ENCODE measurements at places on chromosomes 3 and 15. TPM values are rescaled to one million over a fixed set of nuclear protein-coding genes. Genes with fewer than 3 reads are reported as not detected.
A peak's percentile ranks its signal among the peaks of the same experiment; 100 is the strongest.

ZNF717 gene
- 6.7 TPM for total RNA-seq

CRYBG3 gene
- 16.9 TPM for total RNA-seq

GRCh38 chr3:2446146-2446545, 347.5 kb downstream of the CNTN4 start:
- DNase-seq, result no peak
- H3K27me3 ChIP-seq, result no peaks in the 10 kb centered on the region
- H3K27ac ChIP-seq, result no peak overlapping the region
- no peak overlapping the region for H3K4me3 ChIP-seq

GRCh38 chr3:160437083-160437455, 12.5 kb downstream of the TRIM59 start:
- no peak for DNase-seq
- no peak overlapping the region for H3K27ac ChIP-seq
- H3K4me1 ChIP-seq, result peaks cover 25% of the 10 kb centered on the region
- no peaks in the 10 kb centered on the region for H3K27me3 ChIP-seq
- H3K4me3 ChIP-seq, result no peak overlapping the region

DNA sequence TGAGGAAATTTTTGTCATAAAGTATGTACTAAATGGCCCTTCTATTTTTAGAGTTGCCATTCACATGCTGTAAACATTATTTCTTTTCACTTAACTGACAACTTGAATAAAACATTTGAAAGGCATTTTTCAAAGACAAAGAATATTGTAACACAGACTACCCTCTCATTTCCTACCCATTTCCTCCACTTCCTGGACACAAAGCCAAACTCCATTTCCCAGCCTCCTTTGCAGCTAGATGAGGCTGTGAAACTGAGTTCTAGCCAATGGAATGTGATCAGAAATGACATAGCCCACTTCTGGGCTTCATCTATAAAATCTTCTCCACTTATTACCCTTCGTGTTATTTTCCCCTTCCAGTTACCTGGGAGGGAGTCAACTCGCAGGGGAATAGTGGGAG, 288.9 kb upstream of the DPH6 start:
- H3K4me3 ChIP-seq, result no peak overlapping the region
- no peak overlapping the region for H3K27ac ChIP-seq
- no peaks in the 10 kb centered on the region for H3K27me3 ChIP-seq
- H3K4me1 ChIP-seq, result no peaks in the 10 kb centered on the region

DNA sequence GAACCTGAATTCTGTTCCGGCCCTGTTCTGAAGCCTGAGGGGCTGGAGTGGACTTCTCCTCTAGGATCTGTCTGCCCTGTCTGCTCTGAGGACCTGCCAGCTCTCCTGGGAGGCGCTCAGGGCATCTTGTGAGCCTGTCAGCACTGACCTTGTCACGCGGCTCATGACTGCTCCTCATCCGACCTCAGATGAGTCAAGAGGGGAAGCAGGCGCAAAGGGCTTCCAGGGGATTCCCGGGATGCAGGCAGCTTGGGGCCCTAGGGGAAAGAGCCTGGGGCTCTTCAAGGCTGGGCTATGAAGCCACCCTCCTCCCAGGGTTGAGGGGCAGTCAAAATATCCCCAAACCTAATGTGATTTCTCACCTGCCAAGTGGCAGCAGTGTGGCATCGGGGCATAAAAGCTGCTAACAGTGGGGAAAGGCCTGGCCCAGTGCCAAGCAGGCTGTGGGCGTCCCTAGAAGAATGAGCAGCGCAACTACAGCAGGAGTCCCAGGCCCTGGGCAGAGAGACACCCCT, 27.6 kb upstream of the ANKDD1A start:
- DNase-seq, result peak; percentile 94
- H3K4me1 ChIP-seq, result peaks cover 30% of the 10 kb centered on the region
- peak overlapping the region; percentile 68 for H3K27ac ChIP-seq
- H3K4me3 ChIP-seq, result no peak overlapping the region

DNA sequence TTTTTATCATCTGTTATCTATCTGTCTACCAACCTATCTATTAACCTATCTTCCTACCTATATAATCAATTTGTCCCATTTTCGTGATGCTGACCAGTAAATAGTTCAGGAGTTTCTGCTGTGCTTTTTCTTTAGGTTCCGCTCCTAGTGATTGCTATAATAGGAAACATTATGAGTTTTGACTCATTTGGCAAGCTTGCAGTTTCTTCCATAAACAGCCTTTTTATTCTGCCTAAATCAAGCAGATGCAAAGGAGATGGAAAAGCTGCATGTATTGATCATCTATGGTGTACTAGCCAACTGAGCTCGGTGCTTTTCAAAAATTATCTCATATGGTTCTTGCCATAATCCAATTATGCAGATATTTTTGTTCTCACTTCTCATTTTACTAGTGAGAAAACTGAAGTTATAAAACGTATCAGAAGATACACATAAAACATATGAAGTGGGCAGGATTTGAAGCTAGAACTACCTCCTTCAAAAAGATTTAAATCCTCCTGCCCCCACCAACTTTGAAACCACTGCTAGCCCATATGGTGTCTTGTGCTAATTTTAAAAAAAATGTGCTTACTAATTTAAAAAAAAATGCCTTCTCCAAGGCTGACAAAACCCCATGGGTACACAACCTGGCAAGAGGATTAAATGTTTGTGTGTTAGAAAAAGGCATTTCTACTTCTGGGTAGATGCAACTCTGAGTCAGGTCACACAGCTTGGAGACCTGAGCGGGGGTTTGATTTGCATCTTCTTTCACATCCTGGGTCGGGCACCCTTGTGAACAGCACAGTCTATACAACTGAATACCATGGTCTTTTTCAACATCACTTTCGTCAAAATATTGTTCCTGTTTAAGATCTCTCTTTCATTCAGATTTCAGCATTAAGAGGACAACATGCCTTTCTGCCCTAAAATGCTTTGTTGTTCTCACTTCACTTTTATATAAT, 267.0 kb downstream of the CHL1 start:
- H3K27ac ChIP-seq, result no peak overlapping the region
- DNase-seq, result no peak
- H3K4me1 ChIP-seq, result no peaks in the 10 kb centered on the region
- H3K4me3 ChIP-seq, result no peak overlapping the region

- peak; percentile 78 for DNase-seq
- H3K36me3 ChIP-seq, result no peaks in the 10 kb centered on the region
- peaks cover 11% of the 10 kb centered on the region for H3K4me1 ChIP-seq
- no peaks in the 10 kb centered on the region for H3K27me3 ChIP-seq
These were observed 205.9 kb downstream of the CD47 start for GRCh38 chr3:107884719-107885460.

DNA sequence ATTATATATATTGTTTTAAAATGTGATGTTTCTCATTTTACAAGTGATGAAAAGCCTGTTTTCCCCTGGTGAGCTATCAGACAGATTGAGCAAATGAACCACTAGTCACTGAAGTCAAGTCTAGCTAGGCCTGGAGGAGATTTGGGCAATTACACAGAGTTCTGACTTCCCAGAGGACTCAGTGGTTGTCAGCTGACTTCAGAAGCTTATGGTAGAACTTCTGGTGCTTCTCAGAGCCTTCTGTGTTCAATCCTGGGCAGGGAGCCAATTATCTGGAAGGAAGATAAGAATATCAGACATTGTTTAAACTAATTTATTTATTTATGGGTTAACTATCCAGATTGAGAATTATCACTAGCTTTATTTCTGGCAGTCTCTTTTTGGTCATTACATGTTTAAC, 37.7 kb upstream of the NAALADL2 start:
- peak; percentile 2 for DNase-seq
- H3K36me3 ChIP-seq, result no peaks in the 10 kb centered on the region
- peaks cover 3% of the 10 kb centered on the region for H3K4me1 ChIP-seq
- H3K27ac ChIP-seq, result no peak overlapping the region
- no peak overlapping the region for H3K4me3 ChIP-seq

DNA sequence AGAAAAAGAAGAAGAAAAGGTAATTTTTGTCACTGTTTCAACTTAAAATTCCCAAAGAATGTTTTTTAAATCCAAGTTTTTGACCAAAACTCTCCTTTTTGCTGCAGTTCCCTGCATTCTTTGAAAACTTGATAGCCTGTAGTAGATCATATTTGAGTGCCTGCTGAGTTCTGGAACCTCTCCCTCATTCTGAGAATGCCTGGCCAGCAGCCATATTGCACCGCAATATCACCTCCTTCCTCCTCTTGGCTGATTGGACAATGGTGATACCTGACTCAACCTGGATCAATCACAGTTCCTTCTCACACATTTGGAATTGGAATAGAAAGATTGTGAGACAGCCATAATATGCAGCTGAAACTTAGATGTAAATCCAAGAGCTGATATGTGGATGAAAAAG, 97.6 kb upstream of the GAP43 start:
- H3K4me3 ChIP-seq, result no peak overlapping the region
- H3K27me3 ChIP-seq, result no peaks in the 10 kb centered on the region
- no peaks in the 10 kb centered on the region for H3K36me3 ChIP-seq
- no peak for DNase-seq
- H3K27ac ChIP-seq, result no peak overlapping the region

DNA sequence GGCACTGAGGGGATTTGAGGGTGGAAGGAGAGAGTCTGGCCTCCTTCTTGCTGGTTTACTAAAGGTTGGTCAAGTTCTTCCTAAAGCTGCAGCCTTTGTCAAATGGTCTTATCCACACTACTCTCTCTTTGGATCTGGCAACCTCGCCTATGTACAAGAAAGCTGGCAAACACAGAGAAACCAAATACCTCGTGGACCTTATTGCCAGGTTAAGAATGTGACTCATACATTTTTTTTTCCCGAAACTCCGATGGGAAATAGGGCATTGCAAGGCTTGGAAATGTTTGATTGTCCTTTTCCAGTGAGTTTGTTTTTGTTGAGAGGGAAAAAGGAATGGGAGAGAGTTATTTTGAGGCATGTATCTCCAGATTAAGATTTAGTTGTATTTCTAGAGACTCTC, 13.9 kb downstream of the EOMES start:
- no peak for DNase-seq
- H3K27ac ChIP-seq, result no peak overlapping the region
- no peaks in the 10 kb centered on the region for H3K36me3 ChIP-seq
- no peaks in the 10 kb centered on the region for H3K4me1 ChIP-seq
- no peaks in the 10 kb centered on the region for H3K27me3 ChIP-seq
- no peak overlapping the region for H3K4me3 ChIP-seq

GRCh38 chr15:81948751-81949150, 97.1 kb downstream of the MEX3B start:
- H3K27ac ChIP-seq, result no peak overlapping the region
- no peaks in the 10 kb centered on the region for H3K36me3 ChIP-seq
- H3K27me3 ChIP-seq, result no peaks in the 10 kb centered on the region
- no peak overlapping the region for H3K4me3 ChIP-seq
- H3K4me1 ChIP-seq, result peaks cover 30% of the 10 kb centered on the region
- DNase-seq, result no peak

DNA sequence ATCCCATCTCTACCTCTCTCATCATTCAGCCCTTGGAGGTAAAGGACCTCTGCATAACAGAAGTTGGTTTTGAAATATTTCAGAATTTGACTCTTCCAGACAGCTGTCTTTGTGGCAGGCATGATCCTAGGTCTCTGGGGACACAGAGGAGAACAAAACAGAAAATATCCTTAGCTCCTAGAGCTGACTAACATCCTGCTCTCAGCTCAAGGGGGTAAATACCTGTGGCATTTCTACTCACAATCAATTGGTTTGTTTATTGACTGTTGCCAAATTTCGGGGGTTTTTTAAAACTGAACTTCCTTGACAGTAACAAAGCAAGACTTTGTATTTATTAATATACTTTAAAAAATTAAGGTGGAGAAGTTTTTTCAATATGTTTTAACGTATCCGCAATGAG, 78.8 kb downstream of the EOMES start:
- no peak overlapping the region for H3K4me3 ChIP-seq
- H3K27ac ChIP-seq, result no peak overlapping the region
- H3K36me3 ChIP-seq, result no peaks in the 10 kb centered on the region
- H3K4me1 ChIP-seq, result peaks cover 12% of the 10 kb centered on the region

GRCh38 chr3:150870406-150870805, 34.8 kb downstream of the MINDY4B start:
- DNase-seq, result peak; percentile 73
- no peaks in the 10 kb centered on the region for H3K36me3 ChIP-seq
- H3K27me3 ChIP-seq, result no peaks in the 10 kb centered on the region
- no peaks in the 10 kb centered on the region for H3K4me1 ChIP-seq
- no peak overlapping the region for H3K27ac ChIP-seq
- H3K4me3 ChIP-seq, result no peak overlapping the region

DNA sequence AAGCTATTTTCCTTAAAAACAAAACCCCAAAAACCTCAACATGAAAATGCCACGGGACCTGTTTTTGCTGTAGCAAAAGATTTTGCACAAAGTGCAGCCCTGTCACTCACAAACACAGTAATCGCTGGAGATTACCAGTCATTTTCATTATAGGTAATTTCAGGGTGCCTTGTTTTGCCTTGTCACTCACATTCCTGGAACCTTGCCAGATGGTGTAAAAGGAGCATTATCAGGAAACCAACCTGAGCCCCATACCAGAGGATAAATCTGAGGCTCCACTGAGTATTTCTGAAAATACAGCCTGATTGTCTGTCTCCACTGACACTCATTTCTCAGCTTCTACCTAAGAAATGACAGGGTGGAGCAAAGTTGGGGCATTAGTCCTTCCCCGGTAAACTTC, 791.3 kb upstream of the LMCD1 start:
- no peak for DNase-seq
- no peaks in the 10 kb centered on the region for H3K4me1 ChIP-seq
- H3K27me3 ChIP-seq, result no peaks in the 10 kb centered on the region
- no peaks in the 10 kb centered on the region for H3K36me3 ChIP-seq

- H3K4me1 ChIP-seq, result no peaks in the 10 kb centered on the region
- H3K27me3 ChIP-seq, result peaks cover 34% of the 10 kb centered on the region
- H3K4me3 ChIP-seq, result no peak overlapping the region
- no peaks in the 10 kb centered on the region for H3K36me3 ChIP-seq
- H3K27ac ChIP-seq, result no peak overlapping the region
These were observed 49.0 kb downstream of the KBTBD12 start for GRCh38 chr3:127964053-127964452.

- H3K4me1 ChIP-seq, result no peaks in the 10 kb centered on the region
- H3K36me3 ChIP-seq, result no peaks in the 10 kb centered on the region
- no peak overlapping the region for H3K4me3 ChIP-seq
- no peaks in the 10 kb centered on the region for H3K27me3 ChIP-seq
These were observed 12.8 kb upstream of the TMOD3 start for GRCh38 chr15:51816611-51817010.

DNA sequence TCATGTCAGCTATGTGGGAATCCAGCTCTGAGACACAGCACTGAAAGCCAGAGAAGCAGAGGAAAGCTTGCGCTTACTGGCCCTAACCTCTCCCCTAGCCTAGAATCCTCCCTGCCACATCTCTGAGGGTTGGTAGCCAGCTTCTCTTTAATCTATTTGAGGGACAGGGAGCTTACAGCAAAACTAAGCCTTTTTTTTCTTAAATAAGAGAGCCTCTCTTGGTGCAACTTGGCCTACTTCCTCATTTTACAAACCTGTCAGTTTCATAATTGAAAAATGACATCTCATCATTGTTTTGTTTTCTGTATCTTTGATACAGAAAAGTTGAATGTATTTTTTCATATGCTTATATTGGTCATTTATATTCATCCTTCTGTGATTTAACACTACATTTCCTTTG, 193.9 kb downstream of the ZNF621 start:
- H3K27me3 ChIP-seq, result no peaks in the 10 kb centered on the region
- no peaks in the 10 kb centered on the region for H3K36me3 ChIP-seq
- H3K4me3 ChIP-seq, result no peak overlapping the region
- no peak overlapping the region for H3K27ac ChIP-seq
